Neural cell (in vitro differentiated cells): ENCODE measurements at places on chromosomes 5 and 9. TPM values are rescaled to one million over a fixed set of nuclear protein-coding genes. Genes with fewer than 3 reads are reported as not detected.

STXBP1 gene
- polyA plus RNA-seq = 42.5 and 66.2 TPM in 2 replicates

SYK gene
- polyA plus RNA-seq = not detected in 2 replicates

IL6ST gene
- polyA plus RNA-seq = 18.3 and 19.7 TPM in 2 replicates

C8G gene
- not detected in 2 replicates for polyA plus RNA-seq

SPATA6L gene
- 0.58 and 0.89 TPM in 2 replicates for polyA plus RNA-seq

MRPL22 gene
- polyA plus RNA-seq = 26.8 and 28.0 TPM in 2 replicates

C7 gene
- 0.78 TPM in 1 of 2 replicates, not detected in the other for polyA plus RNA-seq

RLN2 gene
- not detected in 2 replicates for polyA plus RNA-seq

RARS1 gene
- polyA plus RNA-seq = 114 and 140 TPM in 2 replicates

NTRK2 gene
- 14.2 and 15.3 TPM in 2 replicates for polyA plus RNA-seq

TMEM252 gene
- polyA plus RNA-seq = not detected in 2 replicates

OR1B1 gene
- not detected in 2 replicates for polyA plus RNA-seq

C5orf47 gene
- 0.25 and 0.60 TPM in 2 replicates for polyA plus RNA-seq

UGT3A1 gene
- not detected in 2 replicates for polyA plus RNA-seq

GRIA1 gene
- polyA plus RNA-seq = 59.6 and 68.9 TPM in 2 replicates

TRPM3 gene
- polyA plus RNA-seq = 1.3 and 2.0 TPM in 2 replicates

NMUR2 gene
- polyA plus RNA-seq = not detected in 2 replicates

CER1 gene
- not detected in 2 replicates for polyA plus RNA-seq

C9orf153 gene
- polyA plus RNA-seq = not detected in 2 replicates

GCNT4 gene
- polyA plus RNA-seq = not detected in 2 replicates

BTNL3 gene
- not detected in 2 replicates for polyA plus RNA-seq

IFNE gene
- polyA plus RNA-seq = not detected in 2 replicates

SLC46A2 gene
- polyA plus RNA-seq = not detected in 2 replicates

PDLIM4 gene
- polyA plus RNA-seq = not detected in 2 replicates

GFI1B gene
- polyA plus RNA-seq = not detected in 2 replicates

SEMA6A gene
- 6.5 and 6.6 TPM in 2 replicates for polyA plus RNA-seq

HK3 gene
- 0.62 and 7.8 TPM in 2 replicates for polyA plus RNA-seq

PGM5 gene
- polyA plus RNA-seq = not detected in 2 replicates

PLAC8L1 gene
- polyA plus RNA-seq = 0.93 and 1.2 TPM in 2 replicates

PCDHB10 gene
- 8.7 and 9.6 TPM in 2 replicates for polyA plus RNA-seq
